ENCODE measurements at places on chromosomes 3 and 15.

DNA sequence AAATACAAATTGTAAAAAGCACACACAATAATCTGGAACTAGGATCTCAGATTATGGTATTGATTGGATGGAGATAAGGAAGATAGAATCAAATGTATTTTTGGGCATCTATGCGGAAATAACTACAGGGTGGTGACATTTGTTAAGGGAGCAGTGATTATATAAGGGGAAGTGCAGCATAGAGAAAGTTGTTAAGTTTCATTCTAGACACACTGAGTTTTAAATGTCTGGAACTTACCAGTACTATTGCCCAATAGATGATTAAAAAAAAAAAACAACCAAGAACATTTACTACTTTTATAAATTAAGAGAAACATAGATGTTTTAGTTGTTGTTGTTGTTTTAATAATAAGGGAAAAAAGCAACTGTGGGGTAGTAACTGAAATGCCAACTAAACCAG lies 32.1 kb upstream of the C3orf38 start:
- no peak for DNase-seq

DNA sequence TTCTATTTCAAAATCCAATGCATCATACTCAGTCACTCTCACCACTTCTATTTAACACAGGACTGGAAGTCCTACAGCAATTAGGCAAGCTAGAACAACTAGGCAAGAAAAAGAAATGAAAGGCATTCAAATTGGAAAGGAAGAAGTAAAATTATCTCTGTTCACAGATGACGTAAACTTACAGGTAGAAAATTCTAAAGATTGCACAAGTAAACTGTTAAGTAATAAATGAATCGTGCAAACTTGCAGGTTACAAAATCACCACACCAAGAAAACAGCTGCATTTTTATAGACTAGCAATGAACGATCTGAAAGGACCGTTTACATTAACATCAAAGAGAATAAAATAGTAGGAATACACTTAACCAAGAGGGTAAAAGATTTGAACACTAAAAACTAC lies 36.2 kb downstream of the CHST2 start:
- DNase-seq, result no peak

- no peak for DNase-seq
Measured at GRCh38 chr15:54576298-54576935, 598.2 kb downstream of the UNC13C start.

- no peak for DNase-seq
Measured at GRCh38 chr3:58429657-58430056, 4.0 kb downstream of the PDHB start.

DNA sequence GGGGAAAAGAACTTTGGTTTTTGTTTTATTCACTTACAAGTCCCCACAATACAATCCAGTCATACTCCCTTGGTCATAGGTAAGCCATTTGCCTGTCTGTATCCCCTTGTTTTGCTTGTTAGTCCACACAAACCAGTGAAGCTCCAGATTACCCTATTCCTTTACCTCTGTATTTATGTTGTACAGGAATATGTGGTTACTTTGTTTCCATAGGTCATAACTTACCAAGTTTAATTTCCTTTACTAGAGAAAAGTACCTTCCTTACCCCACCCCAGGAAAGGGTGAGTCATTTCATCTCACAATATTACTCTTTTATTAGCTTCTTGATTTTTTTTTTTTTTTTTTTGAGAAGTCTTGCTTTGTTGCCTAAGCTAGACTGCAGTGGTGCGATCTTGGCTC lies 113.4 kb upstream of the LRRFIP2 start:
- DNase-seq, result no peak

All from DND-41 (cell line).